ENCODE measurements at places on chromosomes 12 and 14.

DNA sequence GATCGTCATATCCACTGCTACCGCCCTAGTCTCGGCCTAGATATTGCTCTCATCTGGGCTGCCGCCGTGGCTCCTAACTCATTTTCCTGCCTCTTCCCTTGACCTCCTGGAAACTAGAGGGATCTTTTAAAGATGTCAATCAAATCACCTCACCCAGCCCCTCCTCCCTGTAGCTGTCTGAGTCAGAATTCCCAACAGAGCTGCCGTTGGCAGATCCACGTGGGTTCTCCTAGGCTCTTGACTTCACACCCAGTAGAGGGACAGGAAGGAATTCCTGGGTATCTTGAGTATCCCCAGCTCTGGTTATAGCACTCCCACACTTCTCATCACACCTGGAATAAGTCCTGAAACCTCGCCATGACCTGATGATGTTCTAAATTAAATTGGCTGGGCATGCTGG lies 11.9 kb downstream of the TGFB3 start:
- no peak for DNase-seq

DNA sequence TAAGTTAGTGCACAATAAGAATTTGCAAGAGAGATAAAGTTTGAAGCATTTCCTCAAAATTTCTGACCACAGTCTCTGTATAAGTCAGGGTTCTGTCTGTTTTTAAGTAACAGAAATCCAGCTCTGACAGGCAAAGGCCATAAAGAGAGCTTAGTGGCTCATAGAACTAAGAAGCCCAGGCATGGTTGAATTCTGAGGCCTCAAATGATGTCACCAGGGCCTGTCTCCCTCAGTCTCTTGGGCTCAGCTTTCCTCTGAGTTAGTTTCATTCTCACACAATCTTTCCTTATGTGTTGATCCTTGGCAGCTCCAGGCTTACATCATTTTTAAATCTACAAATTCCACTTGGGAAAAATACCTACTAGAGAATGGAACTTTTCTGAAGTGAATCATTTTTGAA lies 173.4 kb upstream of the ATP2B1 start:
- DNase-seq, result peak; percentile 48

GRCh38 chr14:89598548-89599186 lies 181.6 kb upstream of the FOXN3 start:
- no peak for DNase-seq

- no peak for DNase-seq
These were observed 174.4 kb downstream of the SYT10 start for GRCh38 chr12:33265033-33265731.

DNA sequence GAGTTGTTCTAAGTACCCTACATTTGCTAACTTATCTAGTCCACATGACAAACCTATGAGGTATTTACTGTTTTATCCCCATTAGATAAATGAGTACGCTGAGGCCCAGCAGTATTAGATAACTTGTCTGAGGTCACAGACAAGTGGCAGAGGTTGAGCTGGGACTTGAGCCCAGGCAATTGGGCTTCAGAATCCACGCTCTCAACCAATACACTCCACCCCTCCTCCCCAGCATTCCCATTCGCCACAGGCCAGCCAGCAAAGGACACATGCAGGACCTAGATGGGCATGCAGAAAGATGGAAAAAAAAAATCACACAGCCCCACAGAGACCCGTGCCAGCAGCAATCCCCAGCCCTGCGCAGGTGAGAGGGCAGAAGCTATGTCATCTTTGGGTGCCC lies 12.4 kb downstream of the HDAC7 start:
- no peak for DNase-seq

GRCh38 chr12:46933947-46934346 lies 108.2 kb upstream of the SLC38A4 start:
- peak; percentile 3 for DNase-seq

GRCh38 chr12:120286768-120287490 lies 4.8 kb downstream of the RNU4-2 start:
- DNase-seq, result no peak

GRCh38 chr12:132356691-132357622 lies 27.6 kb upstream of the GALNT9 start:
- no peak for DNase-seq

GRCh38 chr12:51974646-51975045 lies 23.1 kb downstream of the ACVR1B start:
- DNase-seq, result no peak

- no peak for DNase-seq
These were observed 357.9 kb downstream of the BCL11B start for GRCh38 chr14:98913967-98914650.

DNA sequence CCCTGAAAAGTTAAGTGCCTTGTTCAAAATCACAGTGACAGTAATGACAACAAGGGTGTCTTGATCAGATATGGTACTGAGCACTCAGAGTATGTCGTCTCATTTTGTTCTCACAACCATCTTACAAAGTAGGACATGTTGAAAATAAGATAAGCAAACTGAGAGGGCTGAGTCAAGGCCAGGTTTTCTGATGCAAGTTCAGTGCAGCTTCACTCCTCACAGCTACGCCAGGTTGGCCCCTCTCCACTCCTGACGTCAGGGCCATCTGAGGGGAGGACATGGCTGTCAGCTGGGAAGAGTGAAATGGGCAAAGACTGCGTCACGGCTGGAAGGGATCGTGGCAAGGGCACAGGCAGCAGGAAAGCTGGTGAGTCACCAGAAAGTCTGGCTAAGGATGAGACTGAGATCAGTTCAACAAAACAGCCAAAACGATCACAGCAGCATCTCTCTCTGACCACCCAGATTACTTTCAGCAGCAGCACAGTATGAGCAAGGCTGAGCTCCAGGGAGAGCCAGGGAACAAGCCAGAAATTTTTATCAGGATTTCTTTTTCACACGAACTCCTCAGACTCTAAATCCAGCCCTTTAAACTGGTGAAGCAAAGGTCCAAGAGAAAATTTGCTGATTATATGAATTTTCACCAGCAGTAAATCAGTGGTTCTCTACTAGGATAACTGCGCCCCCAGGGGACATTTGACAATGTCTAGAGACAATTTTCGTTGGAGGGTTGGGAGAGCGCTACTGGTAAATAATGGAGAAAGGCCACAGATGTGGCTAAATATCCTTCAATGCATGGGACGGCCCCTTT lies 297.9 kb upstream of the AMIGO2 start:
- no peak for DNase-seq

All from CD4-positive, alpha-beta T cell treated with Interleukin-2 at 100 ng/mL for 4 hours (primary cell).